DND-41 (cell line): ENCODE measurements at places on chromosomes 2 and 18.

GRCh38 chr2:79982445-79982844 lies 322.1 kb downstream of the LRRTM1 start:
- DNase-seq = peak; percentile 16

DNA sequence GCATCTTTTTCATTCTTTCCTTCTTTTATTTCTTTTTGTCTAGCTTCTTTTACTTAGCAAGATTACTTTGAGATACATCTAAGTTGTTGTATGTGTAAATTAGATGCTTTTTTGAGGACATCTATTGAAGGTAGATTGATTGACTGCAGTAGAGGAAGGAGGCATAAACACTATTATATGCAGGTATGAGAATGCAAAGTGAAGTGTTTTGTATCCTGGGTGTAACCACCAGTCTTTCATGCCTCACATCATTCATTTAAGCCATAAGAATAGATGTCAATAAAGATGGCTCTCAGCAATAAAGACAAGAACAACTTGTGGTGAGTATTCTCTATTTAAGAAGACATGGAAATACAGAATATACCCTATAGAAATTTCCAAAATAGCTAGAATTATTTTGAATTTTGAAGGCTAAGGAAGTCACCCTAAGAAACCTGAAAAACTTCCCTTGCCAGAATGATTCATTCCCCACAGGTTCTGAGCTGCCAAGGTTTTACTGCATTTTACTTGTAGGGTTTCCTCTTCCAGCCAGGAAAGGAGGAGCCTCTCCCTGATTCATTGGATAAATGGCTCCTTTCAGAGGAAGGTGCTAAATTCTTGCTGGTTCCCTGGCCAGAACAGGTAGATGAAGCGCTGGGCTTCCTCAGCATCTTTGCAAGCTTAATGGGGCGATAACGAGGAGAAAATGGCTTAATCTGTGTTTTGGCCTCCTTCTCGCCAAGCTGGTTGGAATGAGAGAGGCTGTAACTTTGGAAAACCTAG lies 279.8 kb upstream of the SLC14A2 start:
- no peak for DNase-seq

DNA sequence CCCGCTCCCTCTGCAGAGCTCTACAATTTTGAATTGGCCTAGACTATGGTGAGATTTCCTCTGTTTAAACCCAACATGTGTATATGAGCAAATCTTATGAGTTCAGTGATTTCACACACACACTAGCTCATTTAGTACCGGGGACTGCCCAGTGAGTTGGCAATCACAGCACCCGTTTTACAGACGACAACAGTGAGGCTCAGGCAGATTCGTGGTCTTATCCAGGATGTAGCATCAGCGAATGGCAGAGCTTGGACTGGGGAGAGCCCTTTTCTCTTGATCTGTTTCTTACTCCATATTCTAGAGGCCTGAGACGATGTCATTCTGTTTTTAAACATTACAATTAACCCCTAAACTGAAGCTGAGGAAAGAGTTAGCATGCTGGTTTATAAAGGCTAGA lies 419.9 kb downstream of the NBAS start:
- peak; percentile 8 for DNase-seq

DNA sequence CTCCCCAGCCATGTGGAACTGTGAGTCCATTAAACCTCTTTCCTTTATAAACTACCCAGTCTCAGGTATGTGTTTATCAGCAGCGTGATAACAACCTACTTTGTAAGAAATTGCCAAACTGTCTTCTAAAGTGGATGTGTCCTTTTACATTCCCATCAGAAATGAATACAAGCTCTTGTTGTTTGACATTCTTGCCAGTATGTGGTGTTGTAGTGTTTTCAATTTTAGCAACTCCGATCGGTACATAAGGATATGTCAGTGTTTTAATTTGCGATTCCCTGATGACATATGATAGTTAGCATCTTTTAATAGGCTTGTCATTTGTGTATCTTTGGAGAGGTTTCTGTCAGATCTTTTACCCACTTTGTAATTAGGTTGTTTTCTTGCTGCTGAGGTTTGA lies 1156.3 kb upstream of the CRIM1 start:
- no peak for DNase-seq

- peak; percentile 29 for DNase-seq
Observed at GRCh38 chr2:190649798-190650390, 1.0 kb downstream of the NAB1 start.

GRCh38 chr2:207078186-207078798 lies 87.5 kb downstream of the KLF7 start:
- no peak for DNase-seq

DNA sequence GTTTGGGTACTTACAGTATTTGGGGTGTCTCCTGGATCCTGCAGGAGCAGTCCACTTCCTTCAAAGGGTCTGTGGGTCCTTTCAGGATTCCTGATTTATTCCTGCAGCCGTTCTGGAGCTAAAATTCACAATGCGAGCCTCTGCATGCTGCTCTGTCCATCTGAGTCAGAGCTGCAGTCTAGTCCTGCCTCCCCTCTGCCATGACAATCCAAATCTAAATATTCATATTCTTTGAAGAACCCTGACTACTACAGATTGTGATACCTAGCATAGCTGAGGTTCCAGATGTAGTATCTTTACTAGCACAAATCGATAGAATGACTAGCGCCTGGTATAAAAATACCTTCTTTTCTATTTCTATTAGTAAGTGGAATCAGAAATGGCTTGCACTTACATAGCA lies 31.3 kb upstream of the GAREM1 start:
- DNase-seq = no peak

GRCh38 chr2:19195661-19196060 lies 162.8 kb downstream of the OSR1 start:
- no peak for DNase-seq

- no peak for DNase-seq
Observed at GRCh38 chr2:227655454-227655853, 11.2 kb upstream of the SCYGR5 start.

DNA sequence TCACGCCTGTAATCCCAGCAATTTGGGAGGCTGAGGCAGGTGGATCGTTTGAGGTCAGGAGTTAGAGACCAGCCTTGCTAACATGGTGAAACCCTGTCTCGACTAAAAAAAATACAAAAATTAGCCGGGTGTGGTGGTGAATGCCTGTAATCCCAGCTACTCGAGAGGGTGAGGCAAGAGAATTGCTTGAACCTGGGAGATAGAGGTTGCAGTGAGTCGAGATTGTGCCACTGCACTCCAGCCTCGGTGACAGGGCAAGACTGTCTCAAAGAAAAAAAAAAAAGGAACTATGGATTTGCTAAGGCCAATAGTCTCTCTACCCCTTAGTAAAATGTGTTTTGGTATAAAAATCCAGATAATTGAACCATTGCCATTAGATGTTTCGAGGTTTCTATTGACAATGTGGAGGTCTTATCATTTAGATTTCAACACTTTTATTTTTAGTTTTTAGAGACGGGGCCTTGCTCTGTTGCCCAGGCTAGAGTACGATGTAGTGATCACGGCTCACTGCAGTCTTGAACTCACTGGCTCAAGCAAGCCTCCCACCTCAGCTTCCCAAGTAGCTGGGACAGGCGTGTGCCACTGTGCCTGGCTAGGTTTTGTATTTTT lies 1.1 kb upstream of the TXNDC2 start:
- no peak for DNase-seq

DNA sequence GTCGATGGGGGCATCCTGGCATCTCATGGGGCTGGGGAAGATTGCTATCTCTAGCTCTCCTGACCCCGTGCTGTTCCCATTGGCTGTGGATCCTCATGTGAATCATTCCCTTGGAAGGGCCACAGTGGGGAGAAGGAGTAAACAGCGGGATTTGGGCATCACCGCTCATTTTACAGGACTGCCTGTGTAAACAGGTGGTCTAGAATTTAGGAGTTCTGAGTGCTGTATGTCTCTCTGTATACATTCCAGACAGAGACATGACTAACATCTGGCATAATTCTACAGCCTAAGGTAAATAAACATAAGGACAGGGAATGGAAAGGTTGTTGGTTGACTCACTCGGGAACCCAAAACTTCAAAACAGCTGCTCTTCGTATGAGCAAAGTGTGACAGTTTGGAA lies 92.7 kb downstream of the COPS8 start:
- DNase-seq = no peak

DNA sequence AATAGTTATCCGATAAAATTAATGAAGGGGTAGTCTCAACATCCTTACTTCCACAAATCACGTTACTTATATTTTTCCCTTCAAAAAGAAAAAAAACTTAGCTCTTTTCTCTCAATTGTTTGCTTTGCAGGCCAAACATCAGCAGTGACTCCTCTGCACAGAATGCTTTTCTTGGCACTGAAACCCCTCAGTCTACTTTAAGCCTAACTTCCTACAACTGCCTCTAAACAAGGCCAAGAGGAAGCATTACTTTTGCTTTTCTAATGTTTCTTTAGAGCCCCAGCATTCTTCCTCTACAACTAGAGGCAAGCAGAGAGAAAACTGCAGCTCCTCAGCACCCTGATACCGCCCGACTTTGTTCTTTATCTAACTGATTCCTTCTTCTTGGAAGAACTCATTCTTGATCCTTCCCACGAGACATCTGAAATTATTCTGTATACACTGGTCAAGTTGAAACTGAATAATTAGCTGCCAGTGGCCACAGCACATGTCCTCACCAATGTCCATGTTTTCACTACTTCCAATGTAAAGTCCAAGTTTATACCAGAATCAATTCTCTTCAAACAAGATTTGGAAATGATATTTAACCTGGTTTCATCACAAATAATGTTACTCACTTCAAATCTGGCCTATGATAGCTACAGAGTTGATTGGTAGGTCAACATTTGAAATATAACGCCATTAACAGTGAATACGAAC lies 55.3 kb downstream of the DTNB start:
- DNase-seq = no peak

DNA sequence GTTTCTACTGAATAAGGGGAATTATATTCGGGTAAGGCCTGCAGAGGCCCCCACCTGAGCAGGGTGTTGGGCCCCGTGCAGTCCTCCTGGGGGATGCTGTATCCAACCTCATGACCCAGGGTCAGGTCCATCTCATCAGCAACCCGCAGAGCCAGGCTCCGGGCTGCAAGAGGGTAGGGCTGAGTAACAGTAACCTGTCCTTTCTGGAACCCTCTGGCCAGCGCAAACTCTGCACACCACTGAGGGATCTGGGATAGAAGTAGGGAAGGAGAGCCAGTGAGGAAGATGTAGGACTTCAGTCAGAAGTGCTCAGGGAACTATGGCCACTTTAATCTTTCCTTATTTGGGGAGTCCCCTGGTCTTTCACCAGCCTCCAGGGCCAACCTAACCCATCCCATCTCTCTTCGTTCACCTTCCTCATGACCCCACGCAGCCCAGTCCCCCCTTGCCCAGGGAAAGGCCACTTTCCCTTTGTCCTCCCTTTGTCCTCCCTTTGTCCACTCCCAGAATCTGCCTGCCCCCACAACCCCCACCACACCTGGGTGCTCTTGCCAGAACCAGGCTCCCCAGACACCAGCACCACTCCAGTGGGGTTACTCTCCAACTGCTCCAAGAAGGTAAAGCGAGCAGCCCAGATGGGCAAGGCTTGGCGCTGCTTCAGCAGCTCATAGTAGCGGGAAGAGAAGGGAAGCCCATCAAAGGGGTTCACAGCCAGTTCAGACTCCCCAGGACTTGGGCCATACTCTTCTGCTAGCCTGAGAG lies 895 bp downstream of the DQX1 start:
- DNase-seq = no peak

DNA sequence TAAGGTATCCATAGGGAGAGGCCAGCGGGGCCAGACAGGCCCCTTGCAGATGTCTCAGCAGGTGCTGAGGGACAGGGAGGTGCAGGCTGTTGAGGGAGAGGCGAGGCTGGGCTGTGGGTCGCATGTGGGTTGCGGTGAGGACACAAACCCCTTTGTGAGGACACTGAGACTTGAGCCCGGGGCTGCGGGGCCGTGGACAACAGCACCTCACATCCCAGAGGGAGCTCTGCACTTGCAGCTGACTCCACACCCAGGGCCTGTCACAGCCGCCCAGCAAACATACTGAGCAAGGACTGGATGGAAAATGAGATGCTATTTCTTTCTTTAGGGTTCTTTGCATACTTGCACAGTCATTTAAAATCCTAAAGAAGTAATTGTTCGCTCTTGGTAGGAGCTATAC lies 95.3 kb upstream of the NFATC1 start:
- DNase-seq = no peak

- no peak for DNase-seq
Observed at GRCh38 chr2:236605345-236605734, 35.7 kb downstream of the ACKR3 start.

DNA sequence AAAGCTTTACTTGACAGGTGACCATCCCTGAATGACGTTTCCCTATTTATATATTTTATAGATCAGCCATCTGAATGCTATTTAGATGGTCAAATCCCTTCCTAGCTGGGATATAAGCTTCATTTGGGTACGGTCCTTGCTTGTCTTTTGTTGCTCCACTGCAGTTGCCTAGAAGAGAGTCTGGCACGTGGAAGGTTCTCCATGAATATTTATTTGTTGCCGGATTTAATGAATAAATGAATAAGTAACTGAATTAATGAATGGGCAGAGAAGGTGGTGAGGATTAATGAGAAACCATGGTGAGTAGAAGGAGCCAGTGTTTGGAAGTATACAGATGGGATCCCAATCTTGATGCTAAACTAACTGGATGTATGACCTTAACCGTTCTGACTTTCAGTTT lies 222.1 kb downstream of the LPIN1 start:
- DNase-seq = no peak

DNA sequence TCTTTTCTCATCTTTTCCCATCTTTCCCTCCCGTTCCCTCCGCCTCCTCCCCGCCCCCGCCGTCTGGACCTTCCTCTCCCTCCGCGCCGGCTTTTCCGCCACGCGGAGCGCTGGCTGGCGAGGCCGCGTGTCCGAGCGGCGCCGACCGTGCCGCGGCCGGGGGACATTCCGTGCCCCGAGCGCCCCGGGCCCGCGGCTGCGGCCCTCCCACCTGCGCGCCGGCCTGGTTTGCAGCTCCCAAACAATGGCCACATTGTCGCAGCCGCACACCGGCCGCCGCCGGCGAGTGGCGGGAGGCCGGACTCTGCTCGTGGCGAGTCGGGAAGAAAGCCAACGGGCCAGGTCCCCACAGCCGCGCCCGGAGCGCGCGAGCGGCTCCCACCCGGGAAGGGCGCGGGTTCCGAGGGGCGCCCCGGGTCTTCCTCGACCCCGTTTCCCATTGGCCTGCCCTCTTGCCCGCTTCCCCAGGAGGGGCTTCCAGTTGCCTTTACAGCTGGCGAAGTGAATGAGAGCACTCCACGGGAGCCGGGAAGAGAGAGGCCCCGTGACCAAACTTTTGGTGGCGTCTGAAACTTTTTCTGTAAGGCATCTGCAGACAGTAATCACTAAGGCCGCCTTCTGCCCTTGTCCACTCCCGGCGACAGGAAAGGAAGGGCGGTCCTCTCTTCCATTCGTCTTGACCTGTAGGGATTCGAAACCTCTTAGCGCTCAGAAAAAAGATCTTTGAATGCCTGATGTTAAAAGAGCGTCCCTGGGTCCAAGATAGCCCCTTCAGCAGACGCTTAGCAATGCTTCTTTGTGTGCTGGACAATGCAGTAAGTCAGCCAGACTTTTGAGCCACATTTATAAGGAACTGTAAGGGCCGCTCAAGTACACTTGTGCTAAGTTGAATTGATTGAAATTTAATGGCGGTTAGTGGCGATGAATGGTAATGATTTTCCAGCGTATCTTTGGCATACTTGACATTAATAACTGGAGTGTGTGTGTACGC lies 6.2 kb downstream of the GLI2 start:
- DNase-seq = no peak
